ENCODE measurements at places on chromosomes 16 and 17. TPM values are rescaled to one million over a fixed set of nuclear protein-coding genes. Genes with fewer than 3 reads are reported as not detected.

GRCh38 chr16:24645739-24646645 is 83.5 kb upstream of the TNRC6A start:
- H3K4me3 ChIP-seq: no peak overlapping the region
- no peak for DNase-seq
- no peaks in the 10 kb centered on the region for H3K27me3 ChIP-seq
- no peaks in the 10 kb centered on the region for H3K36me3 ChIP-seq

GRCh38 chr16:11303405-11304138 is 22.4 kb upstream of the PRM1 start:
- H3K27ac ChIP-seq: no peak overlapping the region
- no peak overlapping the region for H3K4me3 ChIP-seq
- H3K36me3 ChIP-seq: no peaks in the 10 kb centered on the region
- peaks cover 5% of the 10 kb centered on the region for H3K4me1 ChIP-seq
- no peaks in the 10 kb centered on the region for H3K27me3 ChIP-seq

DNA sequence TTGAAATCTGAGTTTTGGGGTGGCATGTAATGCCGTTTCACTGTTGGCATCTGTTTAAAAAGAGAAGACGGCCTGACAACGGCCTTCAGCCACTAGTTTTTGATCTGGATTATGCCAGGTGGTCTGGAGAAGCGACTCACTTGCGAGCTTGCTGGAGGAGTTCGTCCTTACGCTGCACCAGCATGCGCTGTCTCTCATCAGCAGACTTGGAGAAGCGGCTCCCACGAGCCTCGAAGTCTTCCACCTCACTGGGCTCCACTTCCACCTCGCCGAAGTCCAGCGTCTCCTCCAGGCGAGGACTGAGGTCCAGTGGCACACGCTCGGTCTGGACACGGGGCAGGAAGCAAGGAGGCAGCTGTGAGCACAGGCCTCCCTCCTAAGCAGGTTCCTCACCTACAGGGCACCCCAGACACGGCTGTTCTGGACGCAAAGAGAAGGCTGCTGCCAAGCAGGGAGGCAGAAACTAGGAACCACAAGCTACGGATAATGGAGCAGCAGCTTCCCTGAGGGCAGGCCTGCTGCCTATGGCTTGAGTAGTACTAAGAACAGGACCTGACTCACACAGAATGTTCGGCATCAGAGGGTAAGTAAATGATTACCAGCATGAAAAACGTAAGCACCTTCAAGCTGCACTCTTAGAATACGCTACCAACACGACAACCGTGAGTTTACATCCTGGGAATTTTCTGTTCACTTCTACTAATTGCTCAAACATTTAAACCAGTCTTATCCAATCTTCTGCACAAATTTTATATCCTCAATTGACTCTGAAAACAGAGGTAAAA is 61.4 kb downstream of the AMFR start:
- peaks cover 38% of the 10 kb centered on the region for H3K36me3 ChIP-seq
- H3K4me3 ChIP-seq: no peak overlapping the region
- no peaks in the 10 kb centered on the region for H3K27me3 ChIP-seq
- no peaks in the 10 kb centered on the region for H3K4me1 ChIP-seq
- no peak overlapping the region for H3K27ac ChIP-seq

Gene VAT1L
- 0.98 TPM for total RNA-seq

All from liver (tissue), 10 donors.